ENCODE measurements at places on chromosomes 16 and 17.

DNA sequence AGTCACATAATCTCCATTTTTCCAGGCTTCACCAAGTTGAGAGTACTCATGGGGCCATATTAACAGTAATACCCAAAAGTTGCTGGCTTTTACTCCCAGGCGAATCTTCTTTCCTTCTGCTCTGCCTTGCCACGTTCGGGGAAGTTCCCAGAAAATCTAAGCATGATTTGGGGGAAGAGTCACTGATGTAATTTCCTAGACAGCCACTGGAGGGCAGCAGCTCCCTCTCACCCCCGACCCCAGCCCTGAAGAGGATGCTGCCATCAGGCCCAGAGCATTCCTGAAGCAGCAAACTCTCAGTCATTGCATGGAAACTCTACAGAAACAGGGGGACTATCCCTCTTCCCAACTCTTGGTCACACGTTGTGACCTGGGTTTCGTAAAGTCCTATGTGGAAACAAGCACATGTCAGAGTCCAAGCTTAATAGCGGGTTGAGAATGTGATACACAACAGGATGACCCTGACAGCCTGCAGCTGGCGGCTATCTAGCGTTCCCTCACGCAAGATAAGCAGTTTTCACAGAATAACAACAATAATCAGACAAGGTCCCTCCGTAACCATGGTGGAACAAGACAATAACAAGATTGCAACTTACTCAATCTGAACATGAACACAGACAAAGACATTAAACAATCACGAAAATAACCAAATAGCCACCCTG lies 43.8 kb upstream of the DHX40 start:
- peak; percentile 76 for DNase-seq

DNA sequence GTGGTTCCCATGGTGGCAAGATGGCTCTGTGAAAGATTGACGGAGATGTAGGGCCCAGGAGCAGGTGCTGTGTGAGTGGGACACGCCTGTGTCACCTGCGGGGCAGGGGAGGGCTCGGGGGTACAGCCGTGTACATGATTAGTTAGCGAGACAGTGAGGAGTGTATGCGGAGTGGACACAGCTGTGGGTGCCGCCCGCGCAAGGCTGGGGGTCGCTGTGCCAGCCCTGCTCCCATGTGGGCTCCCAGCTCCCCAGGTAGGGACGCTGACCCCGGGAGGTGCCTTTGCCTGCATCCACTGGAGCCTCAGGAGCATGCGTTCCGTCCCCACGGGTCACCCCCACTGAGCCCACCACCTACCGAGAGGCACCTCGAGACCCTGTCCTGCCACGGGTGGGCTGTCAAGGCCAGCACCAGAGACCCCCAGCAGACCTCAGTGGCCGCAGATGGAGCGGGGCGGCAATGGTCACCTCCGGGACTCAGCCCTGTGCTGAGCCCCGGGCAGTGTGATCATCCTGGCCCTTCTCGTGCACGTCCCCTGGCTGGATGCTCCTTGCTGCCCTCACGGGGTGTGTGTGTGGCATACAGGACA lies 7.4 kb downstream of the CAPN15 start:
- DNase-seq = no peak

GRCh38 chr17:1865252-1866037 lies 35.6 kb downstream of the RPA1 start:
- peak; percentile 51 for DNase-seq

- peak; percentile 32 for DNase-seq
Observed at GRCh38 chr16:49854188-49854795, 1.6 kb downstream of the ZNF423 start.

- peak; percentile 35 for DNase-seq
Observed at GRCh38 chr17:14359163-14360020, 58.5 kb downstream of the HS3ST3B1 start.

- DNase-seq = no peak
Observed at GRCh38 chr16:48892893-48893292, 282.9 kb upstream of the N4BP1 start.

DNA sequence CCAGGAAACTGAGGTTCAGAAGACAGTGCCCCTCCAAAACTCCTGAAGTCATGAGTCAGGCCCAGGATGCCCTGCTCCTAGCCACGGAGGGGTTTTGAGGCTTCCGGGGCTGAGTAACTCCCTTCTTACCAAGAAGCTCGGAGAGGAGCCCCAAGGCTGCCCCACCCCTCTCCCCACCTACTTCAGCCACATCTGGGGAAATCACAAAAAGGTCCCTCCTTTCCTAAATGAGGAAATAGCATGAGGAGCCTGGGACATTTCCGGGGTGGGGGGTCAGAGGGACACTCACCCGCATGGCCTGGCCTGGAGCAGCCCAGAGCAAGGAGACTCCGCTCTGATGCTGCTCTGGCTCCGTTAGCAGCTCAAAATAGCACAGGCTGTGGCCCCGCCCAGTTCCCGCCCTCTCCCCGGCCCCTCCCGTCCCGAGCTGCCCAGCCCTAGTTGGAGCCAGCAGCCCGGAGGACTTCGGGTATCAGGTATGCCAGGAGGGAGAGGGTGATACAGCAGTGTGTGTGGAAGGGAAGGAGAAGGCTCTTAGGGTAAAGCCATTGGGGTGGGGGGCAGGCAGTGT lies 40.1 kb downstream of the MYO18A start:
- peak; percentile 77 for DNase-seq

DNA sequence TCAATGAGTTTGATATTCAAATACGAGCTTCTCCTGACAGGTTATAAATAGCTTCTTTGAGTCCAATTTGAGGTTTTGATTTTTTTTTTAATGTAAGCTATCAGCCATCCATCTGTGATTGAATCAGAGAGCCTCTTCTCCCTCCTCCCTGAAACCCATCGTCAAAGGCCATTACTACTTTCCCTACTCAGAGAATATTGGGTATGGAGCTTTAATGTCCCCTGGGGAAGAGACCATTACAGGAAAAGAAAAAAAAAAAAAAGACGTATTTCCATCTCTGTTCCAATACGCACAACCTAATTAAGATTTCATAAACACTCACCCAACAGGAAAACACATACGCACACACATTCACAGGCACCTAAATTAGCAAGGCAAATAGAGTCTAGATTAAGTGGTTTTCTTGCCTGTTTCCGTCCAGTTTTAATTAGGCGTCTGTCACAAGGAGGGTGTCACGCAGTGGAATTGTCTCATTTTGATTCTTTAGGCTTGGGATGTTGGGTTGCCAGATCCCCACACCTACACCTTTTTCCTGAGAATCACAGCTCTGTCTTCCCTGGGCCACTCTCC lies 194.3 kb upstream of the RPL38 start:
- DNase-seq = no peak

GRCh38 chr17:31857920-31858641 lies 963 bp downstream of the COPRS start:
- DNase-seq = peak; percentile 5

- DNase-seq = peak; percentile 29
Observed at GRCh38 chr17:56917559-56918296, 3.9 kb upstream of the TRIM25 start.

DNA sequence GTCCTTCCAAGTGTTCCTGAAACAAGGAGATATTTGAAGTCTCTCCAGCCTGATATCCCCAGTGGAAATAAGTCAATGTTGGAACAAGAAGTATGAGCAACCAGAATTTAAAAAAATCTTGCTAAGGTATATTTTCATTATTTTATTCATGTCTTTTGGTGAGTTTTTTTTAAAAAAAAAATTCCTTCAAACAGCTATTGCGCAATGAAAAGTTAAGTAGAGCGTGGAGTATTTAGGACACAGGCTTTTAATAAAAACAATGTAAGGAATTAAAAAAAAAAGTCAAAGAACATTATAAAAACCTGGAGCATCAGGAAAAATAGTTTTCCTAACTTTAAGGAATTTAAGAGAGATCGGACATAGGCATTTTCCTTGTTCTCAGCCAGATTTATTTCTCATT lies 940.4 kb downstream of the KCNJ2 start:
- no peak for DNase-seq

DNA sequence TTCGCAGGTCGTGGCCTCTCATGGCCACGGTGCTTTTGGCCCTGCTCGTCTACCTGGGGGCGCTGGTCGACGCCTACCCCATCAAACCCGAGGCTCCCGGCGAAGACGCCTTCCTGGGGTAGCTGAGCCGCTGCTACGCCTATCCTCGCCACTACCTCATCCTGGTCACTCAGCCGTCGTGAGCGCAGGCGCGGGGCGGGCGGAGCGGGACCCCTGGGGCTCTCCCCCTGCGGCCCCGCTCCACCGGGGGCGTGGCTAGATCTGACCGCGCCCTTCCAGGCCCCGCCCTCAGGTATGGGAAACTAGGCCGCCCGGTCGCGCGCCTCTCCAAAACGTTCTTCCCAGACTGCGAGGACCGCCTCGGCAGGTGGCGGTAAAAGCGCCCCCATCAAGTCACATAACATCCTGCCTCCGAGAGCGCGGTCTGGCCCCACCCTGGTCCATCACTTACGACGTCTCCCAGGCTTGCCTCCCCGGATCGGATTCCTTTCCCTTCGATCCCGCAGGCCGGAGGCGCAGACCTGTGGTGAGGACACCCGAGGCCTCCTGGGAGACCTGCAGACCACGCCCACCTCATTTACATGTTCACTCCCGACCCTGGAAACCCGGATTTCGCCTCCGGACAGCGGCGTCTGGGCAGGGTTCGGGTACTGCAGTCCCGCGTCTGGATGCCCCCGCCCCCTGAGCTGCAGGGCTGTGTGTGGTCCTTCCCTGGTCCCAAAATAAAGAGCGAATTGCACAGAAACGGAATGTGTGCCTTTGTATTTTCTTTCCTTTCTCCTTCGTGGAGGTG lies 91.5 kb upstream of the TMEM97 start:
- DNase-seq = peak; percentile 59

DNA sequence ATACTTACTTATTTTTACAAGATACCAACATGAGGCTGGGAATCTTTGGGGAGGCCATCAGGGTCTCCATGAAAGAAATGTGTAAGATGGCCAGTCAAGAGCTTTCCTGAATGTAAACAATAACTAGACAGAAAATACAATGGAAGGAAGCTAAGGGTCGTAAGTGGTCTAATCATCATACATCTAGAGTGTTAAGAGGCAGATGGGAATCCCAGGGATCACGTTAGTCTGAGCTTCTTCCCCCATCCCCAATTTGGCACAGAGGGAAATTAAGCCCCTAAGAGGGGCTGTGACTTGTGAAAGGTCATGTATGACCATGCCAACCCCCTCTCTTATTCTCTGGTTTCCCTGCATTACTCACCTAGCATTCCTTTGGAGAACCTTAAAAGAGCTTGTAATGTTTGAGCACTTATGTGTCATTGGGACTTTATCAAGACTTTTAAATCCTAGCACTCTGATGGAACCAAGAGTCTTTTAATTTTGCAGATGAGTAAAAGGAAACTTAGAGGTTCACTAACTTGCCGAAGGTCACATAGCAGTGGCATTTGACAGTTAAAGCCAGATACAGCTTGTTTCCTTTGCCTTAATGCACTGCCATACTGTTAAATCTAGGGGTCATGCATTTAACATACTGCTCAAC lies 46.1 kb downstream of the DCUN1D3 start:
- DNase-seq = no peak

DNA sequence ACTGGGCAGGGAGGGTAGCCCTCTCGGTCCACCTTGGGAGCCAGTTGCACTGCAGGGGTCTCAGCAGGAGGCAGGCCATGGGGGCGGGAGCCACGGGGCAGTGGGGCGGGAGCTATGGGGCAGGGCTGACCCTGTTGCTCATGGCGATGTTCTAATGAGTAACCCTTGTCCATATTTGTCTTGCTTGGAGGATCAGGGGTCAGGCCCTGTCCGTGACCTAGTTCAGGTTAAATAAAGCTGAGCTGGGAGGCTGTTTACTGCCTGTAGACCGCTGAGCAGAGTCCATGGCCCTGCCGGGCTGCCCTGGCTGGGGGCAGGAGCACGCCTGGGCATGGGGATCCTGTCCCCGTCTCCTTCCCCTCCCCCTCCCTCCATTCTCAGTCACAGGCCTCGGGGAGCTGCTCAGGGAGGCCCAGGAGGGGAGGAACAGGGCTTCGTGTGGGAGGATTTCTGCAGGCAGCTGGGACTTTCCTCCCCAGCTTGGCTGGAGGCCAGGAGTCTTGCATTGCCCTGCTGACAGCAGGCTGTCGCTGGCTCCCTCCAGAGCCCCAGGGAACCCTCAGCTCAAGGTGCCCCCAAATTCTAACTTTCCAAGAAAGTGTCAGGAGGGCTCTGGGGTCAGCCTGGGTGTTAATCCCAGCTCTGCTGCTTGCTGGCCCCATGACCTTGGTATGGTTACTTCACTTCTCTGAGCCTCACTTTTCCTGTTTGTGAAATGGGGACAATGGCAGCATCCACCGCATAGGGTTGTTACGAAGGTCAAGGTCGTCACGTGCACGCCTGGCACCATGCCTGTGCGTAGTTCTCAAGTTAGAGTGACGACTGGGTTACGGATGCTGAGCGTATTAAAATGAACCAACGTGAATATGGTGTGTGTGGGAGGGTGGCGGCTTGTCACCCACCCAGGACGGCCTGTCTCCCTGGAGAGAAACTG lies 6.1 kb upstream of the SERPINF2 start:
- peak; percentile 89 for DNase-seq

DNA sequence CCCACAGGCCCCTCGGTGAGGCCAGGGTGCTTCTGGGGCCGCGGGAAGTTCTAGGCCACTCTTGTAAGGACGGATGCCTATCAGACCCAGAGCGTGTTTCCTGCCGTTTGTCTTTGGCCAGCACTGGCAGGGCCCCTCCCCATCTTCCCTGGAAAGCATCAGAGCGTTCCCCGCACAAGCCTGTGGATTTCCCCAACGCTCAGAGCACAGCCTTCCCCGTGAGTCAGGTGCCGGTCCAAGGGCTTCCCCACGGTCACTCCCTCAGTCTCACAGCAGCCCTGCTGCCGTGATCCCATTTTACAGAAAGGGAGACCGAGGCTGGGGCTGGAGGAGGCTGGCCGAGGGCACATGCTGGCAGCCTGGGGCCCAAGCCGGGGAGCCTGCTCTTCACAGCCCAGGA lies 33.7 kb downstream of the CRISPLD2 start:
- no peak for DNase-seq

GRCh38 chr17:59454633-59455105 lies 110.7 kb upstream of the DHX40 start:
- no peak for DNase-seq

GRCh38 chr16:77690416-77690815 lies 31.9 kb upstream of the NUDT7 start:
- no peak for DNase-seq

DNA sequence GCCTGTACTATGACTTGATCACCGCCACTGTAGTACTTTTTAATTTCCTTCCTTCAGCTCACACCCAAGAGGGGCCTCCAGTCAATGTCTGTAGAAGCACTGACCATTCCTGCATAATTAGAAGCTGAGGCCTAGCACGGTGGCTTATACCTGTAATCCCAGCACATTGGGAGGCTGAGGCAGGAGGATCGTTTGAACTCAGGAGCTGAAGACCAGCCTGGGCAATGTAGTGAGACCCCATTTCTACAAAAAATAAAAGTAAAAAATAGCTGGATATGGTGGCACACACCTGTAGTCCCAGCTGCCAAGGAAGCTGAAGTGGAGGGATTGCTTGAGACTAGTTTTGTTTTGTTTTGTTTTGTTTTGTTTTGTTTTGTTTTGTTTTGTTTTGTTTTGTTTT lies 5.9 kb downstream of the KLHL36 start:
- no peak for DNase-seq

- no peak for DNase-seq
Observed at GRCh38 chr16:50657241-50657640, 23.9 kb downstream of the SNX20 start.

GRCh38 chr16:84985079-84986065 lies 26.0 kb downstream of the ZDHHC7 start:
- peak; percentile 82 for DNase-seq

- DNase-seq = peak; percentile 63
Observed at GRCh38 chr16:27625050-27625697, 75.2 kb downstream of the KATNIP start.

- peak; percentile 66 for DNase-seq
Observed at GRCh38 chr17:8162233-8162996, at the start of gene VAMP2. VAMP2 (minus strand) TSS chr17:8162948; CDS start chr17:8162879, 69 bp downstream.
